ENCODE measurements at places on chromosomes 5 and 9.

DNA sequence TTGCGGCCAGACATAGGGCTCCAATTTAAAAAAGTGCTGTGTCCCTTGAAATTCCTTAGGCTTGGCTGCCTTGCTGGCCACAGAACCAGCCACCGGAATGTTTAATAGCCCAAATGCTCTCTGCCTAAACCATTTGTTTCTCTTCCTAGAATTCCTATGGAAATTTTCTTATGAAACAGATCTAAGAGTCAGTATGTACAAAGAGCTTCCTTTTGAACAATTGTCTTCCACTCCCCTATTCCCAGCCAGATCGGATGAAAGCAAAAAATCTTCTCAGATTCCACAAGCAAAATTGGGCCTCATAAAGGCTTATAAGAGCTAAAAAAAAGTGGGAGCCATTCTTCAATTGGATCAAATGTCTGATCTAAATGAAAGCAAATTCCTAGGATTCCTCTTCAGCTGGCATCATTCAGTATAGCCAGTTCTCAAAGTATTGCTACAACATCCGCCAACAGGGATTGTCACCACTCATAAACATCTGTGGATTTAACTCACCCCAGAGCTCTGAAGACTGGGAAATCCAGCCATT, 104.3 kb downstream of the CEMIP2 start:
- no peak for DNase-seq

DNA sequence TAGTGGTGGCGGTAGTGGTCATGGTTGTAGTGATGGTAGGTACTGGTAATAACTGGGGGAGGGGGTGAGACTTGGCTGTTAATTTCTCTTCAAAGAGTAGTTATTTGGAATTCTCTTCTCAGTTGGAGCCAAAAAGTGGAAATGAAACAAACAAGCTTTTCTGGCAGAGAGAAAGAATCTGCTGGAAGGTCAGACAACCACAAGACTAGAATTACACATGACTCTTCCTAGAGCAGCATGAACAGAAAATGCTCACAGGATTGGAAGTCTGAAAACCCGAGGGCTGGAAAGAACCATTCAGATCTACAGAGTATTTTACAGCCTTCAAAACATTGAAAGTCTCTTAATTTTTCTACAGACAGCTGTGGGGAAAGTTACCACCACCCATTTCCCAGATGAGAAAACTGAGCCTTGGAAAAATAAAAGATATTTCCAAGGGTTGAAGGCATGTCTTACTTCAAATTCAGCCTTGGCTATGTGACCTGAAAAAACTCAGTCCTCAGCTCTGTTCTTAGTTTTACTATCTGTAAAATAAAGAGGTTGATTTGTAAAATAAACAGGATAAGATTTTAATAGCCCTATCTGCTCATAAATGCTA, 42.9 kb upstream of the TRIM32 start:
- DNase-seq = no peak

DNA sequence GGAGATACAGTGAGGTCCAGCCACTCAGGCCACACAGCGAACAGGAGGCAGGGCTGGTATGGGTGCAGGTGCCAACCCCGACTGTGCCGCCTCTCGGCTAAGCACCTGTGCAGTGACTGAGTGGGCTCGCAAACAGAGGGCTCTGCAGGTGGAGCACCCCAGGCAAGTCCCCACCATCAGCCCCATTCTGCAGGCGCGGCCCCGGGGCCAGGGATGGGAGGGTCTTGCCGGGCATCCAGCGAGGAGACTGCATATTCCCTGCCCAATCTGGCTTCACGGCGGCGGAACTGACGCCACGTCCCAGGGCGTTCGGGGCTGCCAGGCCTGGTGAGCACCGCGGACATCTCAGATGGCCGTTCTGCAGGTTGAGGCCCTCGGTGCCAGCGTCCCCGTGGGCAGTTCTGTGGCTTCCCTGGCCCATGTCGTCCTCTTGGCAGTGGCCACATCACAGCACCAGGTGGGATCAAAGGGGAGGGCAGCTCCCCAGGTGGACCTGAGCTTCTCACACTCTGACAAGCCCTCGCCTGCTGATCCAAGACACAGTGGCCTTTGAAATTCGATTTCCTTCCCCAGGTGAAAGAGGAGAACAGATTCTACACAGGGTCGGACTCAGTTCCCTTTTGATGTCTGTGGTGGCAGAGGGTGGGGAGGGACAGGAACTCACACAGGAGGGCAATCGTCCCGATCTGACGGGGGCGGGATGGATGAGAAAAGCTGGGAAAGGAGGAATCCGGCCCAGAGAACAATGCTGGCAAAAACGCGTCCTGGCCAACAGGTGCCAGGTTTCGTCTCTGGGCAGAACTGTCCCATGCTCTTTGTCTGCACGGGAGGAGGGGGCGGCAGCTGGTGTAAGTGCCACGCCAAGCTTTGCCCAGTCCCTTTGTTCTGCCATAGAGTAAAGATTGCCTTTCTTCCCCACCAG, 18.8 kb downstream of the DBH start:
- DNase-seq = no peak

- no peak for DNase-seq
Measured at GRCh38 chr5:1493413-1493812, 30.3 kb downstream of the LPCAT1 start.

- no peak for DNase-seq
Measured at GRCh38 chr9:130536701-130537107, 42.7 kb upstream of the FUBP3 start.

- DNase-seq = no peak
Measured at GRCh38 chr9:130337318-130337717, 71.8 kb downstream of the HMCN2 start.

DNA sequence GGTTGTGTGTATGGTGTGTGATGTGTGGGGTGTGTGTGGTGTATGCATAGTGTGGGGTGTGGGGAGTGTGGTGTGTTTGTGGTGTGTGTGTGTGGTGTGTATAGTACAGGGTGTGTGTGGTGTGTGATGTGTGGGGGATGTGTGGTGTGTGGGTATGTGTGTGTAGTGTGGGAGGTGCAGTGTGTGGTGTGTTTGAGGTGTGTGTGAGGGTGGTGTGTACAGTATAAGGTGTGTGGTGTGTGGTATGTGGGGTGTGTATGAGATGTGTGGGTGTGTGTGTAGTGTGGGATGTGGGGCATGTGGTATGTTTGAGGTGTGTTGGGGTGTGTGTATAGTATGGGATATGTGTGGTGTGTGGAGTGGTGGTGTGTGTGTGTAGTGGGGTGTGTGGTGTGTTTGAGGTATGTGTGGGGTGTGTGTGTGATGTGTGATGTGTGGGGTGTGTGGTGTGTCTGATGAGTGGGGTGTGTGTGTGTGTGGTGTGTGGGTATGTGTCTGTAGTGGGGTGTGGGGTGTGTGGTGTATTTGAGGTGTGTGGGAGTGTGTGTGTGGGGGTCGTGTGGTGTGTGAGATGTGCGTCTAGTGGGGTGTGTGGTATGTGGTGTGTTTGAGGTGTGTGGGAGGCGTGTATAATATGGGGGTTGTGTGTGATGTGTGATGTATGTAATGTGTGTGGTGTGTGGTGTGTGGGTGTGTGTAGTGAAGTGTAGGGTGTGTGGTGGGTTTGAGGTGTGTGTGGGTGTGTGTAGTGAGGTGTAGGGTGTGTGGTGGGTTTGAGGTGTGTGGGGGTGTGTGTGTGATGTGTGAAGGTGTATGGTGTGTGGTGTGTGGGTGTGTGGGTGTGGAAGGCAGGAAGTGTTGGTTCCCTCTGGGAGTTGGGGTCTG, 8.6 kb downstream of the ECSCR start:
- DNase-seq = peak; percentile 37

- no peak for DNase-seq
Measured at GRCh38 chr9:123757960-123758359, 172.0 kb downstream of the DENND1A start.
